PC-3 (cell line): ENCODE measurements at places on chromosomes 2 and 18. TPM values are rescaled to one million over a fixed set of nuclear protein-coding genes. Genes with fewer than 3 reads are reported as not detected.

The SH3RF3 gene
- 11.7 and 16.3 TPM in 2 replicates for total RNA-seq

The CACNB4 gene
- total RNA-seq, result not detected in 2 replicates

The ANKRD62 gene
- not detected in 2 replicates for total RNA-seq

The C2orf72 gene
- 0.40 and 4.3 TPM in 2 replicates for total RNA-seq

The SPOPL gene
- total RNA-seq, result 9.3 and 10.2 TPM in 2 replicates

The SLC40A1 gene
- total RNA-seq, result 1.7 and 13.4 TPM in 2 replicates

The DSG4 gene
- total RNA-seq, result 0.04 TPM in 1 of 2 replicates, not detected in the other

The EML6 gene
- total RNA-seq, result 5.3 and 15.7 TPM in 2 replicates

The VWA3B gene
- total RNA-seq, result not detected in 2 replicates

The MYOM1 gene
- total RNA-seq, result 0.07 and 0.12 TPM in 2 replicates

The IL1RN gene
- 1.3 and 8.2 TPM in 2 replicates for total RNA-seq

GRCh38 chr2:36352701-36353100 lies 2.9 kb upstream of the CRIM1 start:
- no peaks in the 10 kb centered on the region for H3K27me3 ChIP-seq
- DNase-seq, result peak; percentile 86
- peak overlapping the region; percentile 32; the same call in 1 of the 2 replicates for H3K4me3 ChIP-seq
- peak overlapping the region; percentile 63 for H3K27ac ChIP-seq
- H3K4me1 ChIP-seq, result peaks cover 32% of the 10 kb centered on the region

DNA sequence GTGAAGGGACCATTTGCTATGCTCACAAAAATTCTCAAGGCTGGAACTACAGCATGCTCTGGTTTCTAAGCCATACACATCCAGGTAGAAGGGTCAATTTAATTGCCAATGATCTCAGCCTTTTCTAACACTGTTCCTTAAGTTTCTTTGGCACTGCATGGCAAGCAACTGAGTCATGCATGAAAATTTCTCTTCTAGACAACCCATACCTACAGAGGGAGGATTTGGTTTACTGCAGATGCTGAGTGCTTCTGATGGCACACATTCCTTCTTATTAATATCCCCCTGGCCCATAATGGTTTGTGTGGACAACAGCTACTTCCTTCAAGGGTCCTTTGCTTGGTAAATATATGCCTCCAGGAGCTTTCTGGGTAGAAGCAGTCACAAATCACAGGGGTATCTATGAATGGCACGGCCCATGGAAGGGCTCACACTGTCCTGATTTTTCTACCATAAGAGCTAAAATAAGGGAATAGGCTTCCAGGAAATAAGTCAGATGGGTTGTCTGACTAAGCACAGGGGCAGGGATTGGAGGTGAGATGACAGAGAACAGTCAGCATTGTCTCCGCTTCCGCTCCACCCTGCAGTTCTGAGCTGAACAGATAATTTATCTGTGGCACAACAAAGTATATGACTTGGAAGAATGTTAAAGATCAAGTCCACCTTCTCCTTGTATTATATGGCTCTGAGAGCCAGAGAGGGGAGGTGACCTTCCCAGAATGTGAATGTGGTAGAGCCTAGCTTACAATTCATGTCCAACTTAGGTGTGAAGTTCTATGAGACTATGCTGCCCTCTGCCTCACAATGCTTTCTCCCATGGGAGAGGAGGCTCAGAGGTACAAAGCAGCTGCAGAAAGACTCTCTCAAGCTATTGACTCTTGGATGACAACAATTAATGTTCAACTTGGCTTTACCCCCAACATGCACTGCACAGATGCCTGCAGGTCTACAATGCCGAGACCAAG lies 199.2 kb upstream of the TNP1 start:
- H3K27ac ChIP-seq, result no peak overlapping the region
- no peak overlapping the region for H3K4me3 ChIP-seq
- no peaks in the 10 kb centered on the region for H3K27me3 ChIP-seq

DNA sequence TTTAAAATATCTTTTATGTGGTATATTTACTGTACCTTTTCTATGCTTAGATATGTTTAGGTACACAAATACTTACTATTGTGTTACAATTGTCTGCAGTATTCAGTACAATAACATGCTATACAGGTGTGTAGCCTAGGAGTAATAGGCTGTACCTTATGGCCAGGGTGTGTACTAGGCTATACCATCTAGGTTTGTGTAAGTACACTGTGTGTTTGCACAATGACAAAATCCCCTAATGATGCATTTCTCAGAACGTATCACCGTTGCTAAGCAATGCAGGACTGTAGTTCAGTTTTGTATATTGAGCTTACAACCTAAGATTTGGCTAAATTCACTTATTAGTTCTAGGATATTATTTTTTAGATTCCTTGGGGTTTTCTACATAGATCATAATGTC lies 332.3 kb upstream of the HS6ST1 start:
- H3K36me3 ChIP-seq, result no peaks in the 10 kb centered on the region
- peaks cover 23% of the 10 kb centered on the region for H3K27me3 ChIP-seq
- no peak for DNase-seq
- no peaks in the 10 kb centered on the region for H3K4me1 ChIP-seq

DNA sequence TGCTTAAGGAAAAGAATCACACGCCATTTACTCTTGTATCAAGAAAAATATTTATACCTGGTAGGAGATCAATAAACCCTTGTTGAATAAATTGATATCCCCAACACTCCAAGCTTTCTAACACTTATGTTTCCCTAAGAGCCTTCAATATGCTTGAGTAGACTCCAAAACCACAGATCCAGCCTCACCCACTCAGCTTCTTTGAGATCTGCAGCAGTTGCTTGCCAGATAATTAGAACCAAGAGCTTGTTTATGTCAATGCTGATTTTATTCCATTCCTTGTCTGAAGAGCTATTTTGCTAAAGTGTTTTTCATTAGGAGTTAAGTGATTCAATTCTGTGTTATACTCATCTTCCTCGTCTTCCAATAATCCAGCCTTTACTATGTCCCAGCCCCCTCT lies 26.3 kb upstream of the CRIM1 start:
- H3K4me3 ChIP-seq, result no peak overlapping the region
- H3K27ac ChIP-seq, result no peak overlapping the region
- no peaks in the 10 kb centered on the region for H3K27me3 ChIP-seq
- H3K4me1 ChIP-seq, result peaks cover 9% of the 10 kb centered on the region
- no peaks in the 10 kb centered on the region for H3K36me3 ChIP-seq

DNA sequence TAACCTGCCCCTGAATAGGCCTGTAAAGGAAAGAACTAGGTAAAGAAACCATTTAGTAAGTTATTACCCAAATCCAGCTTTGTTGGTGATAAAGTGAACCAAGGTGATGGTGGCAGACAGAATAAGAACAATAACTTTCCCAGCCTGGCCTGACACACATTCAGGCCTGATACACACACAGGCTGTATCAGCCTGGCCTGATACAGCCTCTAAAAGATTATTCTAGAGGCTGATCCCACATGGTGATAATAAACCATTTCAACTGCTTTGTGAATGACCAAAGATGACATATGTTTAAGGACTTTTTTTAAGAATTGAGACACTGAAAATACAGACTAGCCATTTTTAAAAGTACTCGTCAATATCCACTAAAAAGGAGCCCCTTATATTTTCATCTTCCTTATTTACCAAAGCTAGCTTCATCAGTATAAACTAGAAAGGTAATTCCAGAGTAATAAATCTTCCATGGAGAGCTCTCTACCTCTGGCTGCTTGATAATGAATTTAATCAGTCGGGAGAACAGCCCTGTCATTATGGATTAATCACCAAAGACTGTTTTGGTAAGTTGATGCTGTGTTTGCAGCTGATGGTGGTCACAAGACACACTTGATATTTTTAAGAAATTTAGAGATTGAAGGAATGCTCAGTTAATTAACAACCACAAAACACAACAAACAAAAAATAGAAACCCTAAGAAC lies 77.2 kb downstream of the SLC8A1 start:
- no peak overlapping the region for H3K4me3 ChIP-seq
- H3K27me3 ChIP-seq, result no peaks in the 10 kb centered on the region
- no peaks in the 10 kb centered on the region for H3K36me3 ChIP-seq
- H3K27ac ChIP-seq, result no peak overlapping the region
- no peak for DNase-seq
- peaks cover 13% of the 10 kb centered on the region for H3K4me1 ChIP-seq

- H3K36me3 ChIP-seq, result no peaks in the 10 kb centered on the region
- no peak overlapping the region for H3K4me3 ChIP-seq
- no peak for DNase-seq
Measured at GRCh38 chr2:128746356-128746755, 427.7 kb upstream of the HS6ST1 start.

- H3K27ac ChIP-seq, result no peak overlapping the region
- no peaks in the 10 kb centered on the region for H3K4me1 ChIP-seq
- peaks cover 12% of the 10 kb centered on the region for H3K27me3 ChIP-seq
- no peak overlapping the region for H3K4me3 ChIP-seq
- no peaks in the 10 kb centered on the region for H3K36me3 ChIP-seq
Measured at GRCh38 chr2:240166191-240166590, 25.7 kb upstream of the OTOS start.

DNA sequence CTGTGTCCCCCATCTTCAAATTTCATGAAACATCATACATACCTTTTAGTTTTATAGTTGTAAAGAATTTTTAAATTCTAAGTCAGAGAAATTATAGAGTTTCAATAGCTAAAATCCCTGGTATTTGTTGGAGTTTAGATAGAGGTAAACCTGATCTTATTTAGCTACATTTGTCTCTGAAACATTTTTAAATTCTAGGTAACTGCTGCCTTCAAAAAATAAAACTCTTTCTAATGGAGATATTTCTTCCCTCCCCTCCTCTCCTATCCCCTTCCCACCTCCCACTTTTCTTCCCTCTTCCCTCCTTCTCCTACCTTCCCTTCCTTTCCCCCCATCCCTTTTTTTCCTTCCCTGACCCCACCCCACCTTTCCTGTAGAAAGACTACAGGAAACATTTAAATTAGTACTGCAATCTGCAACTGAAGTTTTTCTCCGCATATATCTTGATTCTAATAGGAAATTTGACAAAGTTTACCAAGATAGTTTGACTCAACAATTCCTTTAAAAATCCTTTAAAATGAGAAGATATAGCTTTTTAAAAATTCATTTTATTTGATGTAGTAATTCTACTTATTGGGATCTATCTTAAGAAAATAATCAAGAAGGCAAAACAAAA lies 4.1 kb downstream of the TACR1 start:
- H3K4me3 ChIP-seq, result no peak overlapping the region
- peaks cover 12% of the 10 kb centered on the region for H3K4me1 ChIP-seq
- DNase-seq, result no peak
- H3K36me3 ChIP-seq, result no peaks in the 10 kb centered on the region
- no peak overlapping the region for H3K27ac ChIP-seq

DNA sequence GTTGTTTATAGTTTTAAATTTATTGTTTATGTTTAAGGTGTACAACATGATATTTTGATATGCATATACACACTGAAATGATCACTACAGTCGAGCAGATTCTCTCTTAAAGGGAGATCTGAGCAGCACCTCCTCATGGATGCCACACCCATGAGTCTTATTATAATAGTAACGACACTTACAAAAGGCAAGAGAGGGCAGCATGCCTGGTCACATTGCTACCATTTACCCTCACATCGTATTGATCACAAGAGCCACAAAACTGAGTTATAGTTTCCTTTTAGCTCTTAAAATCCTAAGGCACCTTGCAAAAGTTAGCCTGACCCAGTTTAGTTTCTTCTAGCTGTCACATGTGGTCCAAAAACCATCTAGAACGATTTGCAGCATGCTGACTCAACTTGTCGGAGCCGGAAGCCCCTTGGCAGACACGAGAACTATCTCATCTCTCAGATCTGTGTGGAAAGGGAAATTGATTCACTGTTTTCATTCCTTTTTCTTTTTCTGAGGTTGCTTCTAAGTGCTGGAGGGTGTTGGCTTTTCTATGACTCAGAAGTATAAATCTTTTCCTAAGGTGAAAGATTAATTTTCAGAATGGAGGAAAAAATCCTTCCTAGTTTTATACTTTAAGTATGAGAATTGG lies 85.3 kb downstream of the CDC42EP3 start:
- H3K27me3 ChIP-seq, result no peaks in the 10 kb centered on the region
- H3K4me3 ChIP-seq, result peak overlapping the region; percentile 41; the same call in 1 of the 2 replicates
- peaks cover 84% of the 10 kb centered on the region for H3K4me1 ChIP-seq
- H3K36me3 ChIP-seq, result no peaks in the 10 kb centered on the region
- DNase-seq, result peak; percentile 95

DNA sequence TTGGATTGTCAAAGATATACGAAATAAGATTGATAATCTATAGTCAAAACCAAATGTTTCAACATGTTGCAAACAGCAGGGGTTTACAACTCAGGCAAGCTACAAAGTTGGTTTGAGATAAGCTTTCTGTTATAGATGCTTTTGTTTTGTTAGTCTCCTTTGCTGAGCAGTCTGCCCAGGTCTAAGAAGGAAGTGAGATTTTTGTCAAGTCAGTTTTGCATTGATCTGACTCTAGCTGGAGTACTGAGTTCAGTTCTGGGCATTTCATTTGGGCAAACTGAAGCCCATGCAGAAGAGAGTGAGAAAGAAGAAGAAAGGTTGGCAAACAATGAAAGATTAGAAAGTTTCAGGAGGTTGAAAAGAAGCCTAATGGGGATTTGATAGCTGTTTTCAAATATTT lies 983.0 kb upstream of the SLC39A10 start:
- no peak for DNase-seq
- H3K27me3 ChIP-seq, result no peaks in the 10 kb centered on the region
- no peak overlapping the region for H3K27ac ChIP-seq
- H3K36me3 ChIP-seq, result no peaks in the 10 kb centered on the region
- no peaks in the 10 kb centered on the region for H3K4me1 ChIP-seq

- peak; percentile 41 for DNase-seq
- peak overlapping the region; percentile 90 for H3K27ac ChIP-seq
- no peaks in the 10 kb centered on the region for H3K27me3 ChIP-seq
- H3K36me3 ChIP-seq, result peaks cover 34% of the 10 kb centered on the region
- H3K4me3 ChIP-seq, result peak overlapping the region; percentile 88
Measured at GRCh38 chr2:43225788-43226557, 433 bp downstream of the ZFP36L2 start.

DNA sequence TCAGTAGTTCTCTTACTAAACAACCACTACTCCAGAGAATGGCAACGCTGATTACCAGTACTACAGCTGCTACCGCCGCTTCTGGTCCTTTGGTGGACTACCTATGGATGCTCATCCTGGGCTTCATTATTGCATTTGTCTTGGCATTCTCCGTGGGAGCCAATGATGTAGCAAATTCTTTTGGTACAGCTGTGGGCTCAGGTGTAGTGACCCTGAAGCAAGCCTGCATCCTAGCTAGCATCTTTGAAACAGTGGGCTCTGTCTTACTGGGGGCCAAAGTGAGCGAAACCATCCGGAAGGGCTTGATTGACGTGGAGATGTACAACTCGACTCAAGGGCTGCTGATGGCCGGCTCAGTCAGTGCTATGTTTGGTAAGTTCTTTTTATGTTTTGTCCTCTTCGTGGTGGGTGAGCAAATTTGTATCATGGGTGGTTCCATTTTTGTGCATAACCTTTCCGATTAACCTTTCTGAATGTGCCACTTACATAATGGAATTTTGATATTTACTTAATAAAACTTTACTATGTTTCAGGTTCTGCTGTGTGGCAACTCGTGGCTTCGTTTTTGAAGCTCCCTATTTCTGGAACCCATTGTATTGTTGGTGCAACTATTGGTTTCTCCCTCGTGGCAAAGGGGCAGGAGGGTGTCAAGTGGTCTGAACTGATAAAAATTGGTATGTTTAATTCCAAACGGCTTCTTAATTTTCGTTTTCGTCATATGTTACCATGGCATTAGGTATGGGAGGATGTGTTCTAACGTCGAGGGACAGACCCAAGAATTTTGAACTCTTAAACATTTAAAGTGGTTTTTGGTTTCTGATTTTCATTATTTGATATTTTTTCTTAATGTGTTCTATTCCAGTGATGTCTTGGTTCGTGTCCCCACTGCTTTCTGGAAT lies 1.3 kb downstream of the SLC20A1 start:
- H3K4me1 ChIP-seq, result peaks cover 57% of the 10 kb centered on the region
- peak overlapping the region; percentile 78 for H3K4me3 ChIP-seq
- 0 out of 2 replicates have a peak overlapping the region, but pooled peaks have one; percentile 92 for H3K27ac ChIP-seq
